ENCODE measurements at places on chromosomes 7 and 10.

- no peak for DNase-seq
These were observed 13.4 kb downstream of the C10orf71 start for GRCh38 chr10:49312246-49312869.

GRCh38 chr7:47253650-47254080 lies 328.2 kb downstream of the TNS3 start:
- DNase-seq = no peak

- no peak for DNase-seq
These were observed 87.5 kb downstream of the PARD3 start for GRCh38 chr10:34727595-34728033.

DNA sequence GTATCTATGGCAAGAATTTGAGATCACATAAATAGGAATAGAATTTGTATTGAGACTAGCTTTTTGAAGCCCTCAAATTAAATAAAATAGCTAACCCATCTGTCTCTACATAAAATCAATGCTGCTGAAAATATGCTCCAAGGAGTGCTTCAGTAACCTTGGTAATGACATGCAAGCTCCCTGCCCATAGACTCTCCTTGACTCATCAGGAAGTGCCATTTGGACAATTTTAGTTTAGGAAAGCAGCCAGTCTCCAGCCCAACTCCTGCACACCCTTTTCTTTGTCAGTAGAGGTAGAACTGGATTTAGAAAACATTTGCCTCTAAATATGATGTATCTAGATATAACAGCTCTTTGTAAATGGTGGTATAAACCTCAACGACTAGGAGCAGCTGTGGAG lies 69.9 kb upstream of the PTPRZ1 start:
- no peak for DNase-seq

GRCh38 chr7:140983802-140984201 lies 30.9 kb downstream of the MRPS33 start:
- DNase-seq = no peak

DNA sequence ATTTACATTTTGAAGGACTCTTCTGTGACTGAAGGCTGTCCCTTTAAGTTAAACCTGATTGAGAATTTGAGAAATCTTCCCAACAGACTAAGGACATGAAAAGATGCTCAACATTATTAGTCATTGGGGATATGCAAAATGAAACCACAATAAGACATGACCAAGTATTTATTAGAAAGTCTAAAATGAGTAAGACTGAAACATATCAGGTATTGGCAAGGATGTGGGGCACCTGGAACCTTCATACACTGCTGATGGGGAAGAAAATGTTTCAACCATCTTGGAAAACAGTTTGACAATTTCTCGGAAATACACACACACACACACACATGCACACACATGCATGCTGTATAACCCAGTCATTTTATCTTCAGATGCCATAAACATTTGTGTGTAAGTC lies 132.1 kb upstream of the CDK6 start:
- DNase-seq = no peak

DNA sequence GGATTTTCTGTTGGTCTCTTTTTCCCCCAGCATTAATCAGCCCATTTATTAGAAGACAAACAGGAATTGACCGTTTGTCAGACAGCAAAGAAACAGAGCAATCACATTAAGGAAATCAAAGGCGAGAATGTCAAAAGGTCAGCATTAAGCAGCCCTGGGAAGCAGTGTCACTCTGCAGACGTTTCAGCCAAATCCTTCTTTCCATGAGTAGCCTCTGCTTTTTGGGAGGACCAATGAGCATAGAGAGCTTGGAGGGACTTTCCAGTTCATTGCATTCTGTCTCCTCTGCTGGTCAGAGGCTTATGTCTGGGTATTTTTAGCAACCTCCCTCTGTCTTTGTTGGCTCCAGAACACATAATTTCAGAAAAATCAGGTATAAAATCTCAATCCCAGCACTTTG lies 481.4 kb downstream of the GALNT17 start:
- no peak for DNase-seq

- no peak for DNase-seq
These were observed 82.9 kb downstream of the KIAA1549 start for GRCh38 chr7:138898255-138898654.

DNA sequence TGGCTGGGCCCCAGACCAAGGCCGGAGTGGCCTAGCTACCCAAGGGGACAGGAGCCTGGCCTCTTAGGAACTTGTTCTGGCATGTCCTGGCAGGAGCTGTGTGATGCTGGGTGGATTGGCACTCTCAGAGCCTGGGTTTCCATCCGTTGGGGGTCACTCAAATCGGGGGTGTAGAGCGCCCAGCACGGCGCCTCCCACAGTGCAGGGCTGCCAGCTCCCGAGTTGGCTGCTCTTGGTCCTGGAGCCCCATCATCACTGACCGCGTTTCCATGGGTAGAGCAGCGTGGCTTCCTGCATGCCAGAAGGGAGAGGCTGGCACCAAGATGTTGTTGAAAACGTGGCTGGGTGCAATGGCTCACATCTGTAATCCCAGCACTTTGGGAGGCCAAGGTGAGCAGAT lies 70.3 kb downstream of the UNCX start:
- no peak for DNase-seq

Data from stimulated activated CD8-positive, alpha-beta memory T cell treated with anti-CD3 and anti-CD28 coated beads, Interleukin-2, amount 100 ng/mL, for 48 hours (primary cell).